ENCODE measurements at places on chromosomes 2 and 18.

- peaks cover 2% of the 10 kb centered on the region for H3K27me3 ChIP-seq
- no peak for DNase-seq
- no peak overlapping the region for H3K27ac ChIP-seq
- H3K4me3 ChIP-seq, result no peak overlapping the region
- no peaks in the 10 kb centered on the region for H3K36me3 ChIP-seq
These were observed 672.7 kb downstream of the ZEB2 start for GRCh38 chr2:143847257-143847656.

DNA sequence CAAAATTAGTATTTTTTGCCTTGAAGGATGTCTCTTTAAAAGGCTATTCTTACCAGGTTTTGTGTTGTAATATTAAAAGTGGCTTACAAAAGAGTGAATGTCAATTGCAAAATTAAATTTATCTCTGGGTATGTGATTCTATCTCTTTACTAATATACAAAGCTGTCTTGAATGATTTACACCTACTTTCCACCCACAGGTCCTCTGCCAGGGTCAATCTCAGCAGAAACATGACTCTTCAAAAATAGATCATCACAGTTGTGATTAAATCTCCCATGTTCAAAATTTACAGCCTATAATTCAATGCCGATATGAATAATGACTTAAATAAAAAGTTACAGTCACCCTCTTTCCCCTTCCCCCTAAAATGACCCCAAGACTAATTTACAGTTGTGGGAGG, 78.8 kb downstream of the SLC8A1 start:
- no peaks in the 10 kb centered on the region for H3K27me3 ChIP-seq
- H3K4me1 ChIP-seq, result no peaks in the 10 kb centered on the region
- DNase-seq, result no peak
- H3K27ac ChIP-seq, result no peak overlapping the region
- H3K36me3 ChIP-seq, result no peaks in the 10 kb centered on the region
- no peak overlapping the region for H3K4me3 ChIP-seq

DNA sequence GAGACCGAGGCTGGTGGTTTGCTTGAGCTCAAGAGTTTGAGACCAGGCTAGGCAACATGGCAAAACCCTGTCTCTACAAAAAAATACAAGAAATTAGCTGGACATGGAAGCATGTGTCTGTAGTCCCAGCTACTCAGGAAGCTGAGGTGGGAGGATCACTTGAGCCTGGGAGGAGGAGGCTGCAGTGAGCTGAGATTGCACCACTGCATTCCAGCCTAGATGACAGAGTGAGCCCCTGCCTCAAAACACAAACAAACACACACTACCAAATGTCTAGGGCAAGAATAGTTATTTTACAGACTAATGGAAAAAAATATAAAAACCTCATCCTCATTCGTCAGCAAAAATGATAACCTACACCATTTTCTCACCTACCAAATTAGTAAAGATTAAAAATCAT, 15.3 kb downstream of the BUB1 start:
- no peaks in the 10 kb centered on the region for H3K27me3 ChIP-seq
- H3K36me3 ChIP-seq, result peaks cover 4% of the 10 kb centered on the region
- H3K27ac ChIP-seq, result no peak overlapping the region
- DNase-seq, result no peak
- no peaks in the 10 kb centered on the region for H3K4me1 ChIP-seq

DNA sequence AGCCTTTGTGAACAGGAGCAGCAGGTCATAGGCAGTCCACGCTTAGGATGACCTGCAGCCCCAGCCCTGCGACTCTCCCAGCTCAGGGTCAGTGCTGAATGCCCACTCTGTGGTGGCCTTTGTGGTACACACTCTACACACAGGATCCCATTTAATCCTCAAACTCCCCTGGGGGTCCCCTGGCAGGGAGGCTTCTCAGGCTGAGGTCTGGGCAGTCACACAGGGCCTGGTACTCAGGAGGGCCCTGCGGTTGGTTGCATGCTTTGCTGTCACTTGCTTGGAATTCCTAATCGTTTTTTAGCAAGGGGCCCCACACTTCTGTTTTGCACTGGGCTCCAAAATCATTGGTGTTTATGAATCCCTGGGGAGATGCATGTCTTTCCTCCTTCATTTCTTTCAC, 113.0 kb downstream of the EML6 start:
- H3K4me1 ChIP-seq, result peaks cover 4% of the 10 kb centered on the region
- no peak for DNase-seq
- no peak overlapping the region for H3K4me3 ChIP-seq
- no peaks in the 10 kb centered on the region for H3K27me3 ChIP-seq
- H3K27ac ChIP-seq, result no peak overlapping the region

- no peaks in the 10 kb centered on the region for H3K27me3 ChIP-seq
- no peak overlapping the region for H3K27ac ChIP-seq
- H3K4me1 ChIP-seq, result peaks cover 5% of the 10 kb centered on the region
- peaks cover 44% of the 10 kb centered on the region for H3K36me3 ChIP-seq
- no peak overlapping the region for H3K4me3 ChIP-seq
These were observed 45.9 kb upstream of the TXNDC2 start for GRCh38 chr18:9839853-9840252.

DNA sequence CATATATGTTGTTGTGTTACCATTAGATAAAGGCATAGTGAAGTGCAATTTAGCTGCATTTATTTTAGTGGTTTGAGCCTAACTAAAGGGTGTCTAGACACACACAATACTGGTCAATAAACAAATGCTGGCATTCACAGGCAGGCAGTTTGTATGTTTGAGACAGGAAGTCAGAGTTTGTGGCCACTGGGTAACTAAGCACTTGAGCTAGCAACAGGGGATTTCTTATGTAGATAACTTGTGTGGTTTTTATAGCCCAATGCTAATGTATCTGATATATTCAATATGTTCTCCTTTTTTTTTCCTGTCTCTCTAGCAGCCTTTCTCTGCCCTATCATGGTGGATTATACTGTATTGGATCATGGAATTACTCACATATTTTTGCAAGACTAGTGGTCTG, 38.1 kb downstream of the LRRTM4 start:
- no peaks in the 10 kb centered on the region for H3K4me1 ChIP-seq
- H3K27me3 ChIP-seq, result no peaks in the 10 kb centered on the region
- no peak overlapping the region for H3K27ac ChIP-seq
- DNase-seq, result no peak

DNA sequence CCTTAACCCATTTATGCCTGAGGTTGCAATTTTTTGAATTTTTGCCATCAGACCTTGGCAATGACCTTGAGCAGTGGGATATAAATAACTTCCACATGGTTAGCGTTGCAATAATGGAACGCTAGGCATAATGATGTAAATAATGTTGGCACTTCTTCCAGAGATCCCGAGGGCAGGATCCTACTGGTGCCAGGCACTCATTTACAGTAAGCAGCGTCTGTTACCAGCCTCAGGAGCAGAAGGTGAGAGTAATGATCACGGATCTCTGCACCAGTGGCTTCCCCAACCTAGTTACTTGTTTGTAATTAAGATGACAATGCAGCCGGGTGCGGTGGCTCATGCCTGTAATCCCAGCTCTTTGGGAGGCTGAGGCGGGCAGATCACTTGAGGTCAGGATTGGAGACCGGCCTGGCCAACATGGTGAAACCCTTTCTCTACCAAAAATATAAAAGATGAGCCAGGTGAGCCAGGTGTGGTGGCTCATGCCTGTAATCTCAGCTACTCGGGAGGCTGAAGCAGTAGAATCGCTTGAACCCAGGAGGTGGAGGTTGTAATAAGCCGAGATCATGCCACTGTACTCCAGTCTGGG, 41.9 kb downstream of the CPO start:
- H3K36me3 ChIP-seq, result no peaks in the 10 kb centered on the region
- H3K27me3 ChIP-seq, result peaks cover 3% of the 10 kb centered on the region
- H3K4me1 ChIP-seq, result no peaks in the 10 kb centered on the region
- H3K27ac ChIP-seq, result no peak overlapping the region

- H3K27me3 ChIP-seq, result no peaks in the 10 kb centered on the region
- no peak overlapping the region for H3K27ac ChIP-seq
- H3K4me3 ChIP-seq, result no peak overlapping the region
- peaks cover 66% of the 10 kb centered on the region for H3K36me3 ChIP-seq
- H3K4me1 ChIP-seq, result peaks cover 15% of the 10 kb centered on the region
These were observed 10.3 kb downstream of the POLI start for GRCh38 chr18:54279477-54280219.

DNA sequence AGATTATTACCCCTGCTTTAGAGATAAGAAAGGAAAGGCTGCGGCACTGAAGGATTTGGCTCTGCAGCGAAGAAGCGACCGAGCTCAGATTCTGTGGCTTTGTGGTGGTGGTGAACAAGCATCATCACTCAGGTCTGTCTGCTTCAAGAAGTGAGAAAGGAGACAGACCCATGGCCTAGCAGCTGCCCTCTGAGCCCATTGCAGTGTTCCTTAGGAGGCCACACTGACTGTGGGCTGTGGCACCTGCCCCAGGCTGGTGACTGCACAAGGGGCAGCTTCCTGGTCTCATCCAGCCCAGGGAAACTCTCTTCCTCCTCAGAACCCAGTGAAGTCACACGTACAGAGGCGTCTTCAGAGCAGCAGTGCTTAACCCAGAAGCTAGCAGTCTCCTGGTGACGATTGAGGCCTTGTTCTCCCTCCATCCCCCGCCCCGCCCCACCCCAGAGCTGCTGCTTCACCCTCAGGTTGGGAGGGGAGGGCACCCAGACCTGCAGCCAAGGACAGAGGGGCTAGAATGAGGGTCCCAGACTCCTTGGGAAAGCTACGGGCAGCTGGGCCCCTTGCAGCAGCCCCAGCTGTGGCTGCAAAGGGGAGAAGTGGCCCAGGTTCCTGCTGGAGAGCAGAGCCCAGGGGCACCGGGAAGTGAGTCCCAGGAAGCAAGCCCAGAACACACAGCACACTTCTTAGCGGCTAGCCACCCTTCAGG, 22.2 kb downstream of the BIN1 start:
- H3K27me3 ChIP-seq, result no peaks in the 10 kb centered on the region
- DNase-seq, result no peak
- peaks cover 84% of the 10 kb centered on the region for H3K4me1 ChIP-seq

GRCh38 chr18:25648716-25649260, 296.8 kb upstream of the ZNF521 start:
- no peak overlapping the region for H3K4me3 ChIP-seq
- H3K27ac ChIP-seq, result no peak overlapping the region
- no peaks in the 10 kb centered on the region for H3K36me3 ChIP-seq
- no peaks in the 10 kb centered on the region for H3K27me3 ChIP-seq

GRCh38 chr2:21072477-21073242, 28.8 kb upstream of the APOB start:
- no peak for DNase-seq
- H3K27ac ChIP-seq, result no peak overlapping the region
- no peaks in the 10 kb centered on the region for H3K4me1 ChIP-seq
- no peak overlapping the region for H3K4me3 ChIP-seq
- no peaks in the 10 kb centered on the region for H3K36me3 ChIP-seq

DNA sequence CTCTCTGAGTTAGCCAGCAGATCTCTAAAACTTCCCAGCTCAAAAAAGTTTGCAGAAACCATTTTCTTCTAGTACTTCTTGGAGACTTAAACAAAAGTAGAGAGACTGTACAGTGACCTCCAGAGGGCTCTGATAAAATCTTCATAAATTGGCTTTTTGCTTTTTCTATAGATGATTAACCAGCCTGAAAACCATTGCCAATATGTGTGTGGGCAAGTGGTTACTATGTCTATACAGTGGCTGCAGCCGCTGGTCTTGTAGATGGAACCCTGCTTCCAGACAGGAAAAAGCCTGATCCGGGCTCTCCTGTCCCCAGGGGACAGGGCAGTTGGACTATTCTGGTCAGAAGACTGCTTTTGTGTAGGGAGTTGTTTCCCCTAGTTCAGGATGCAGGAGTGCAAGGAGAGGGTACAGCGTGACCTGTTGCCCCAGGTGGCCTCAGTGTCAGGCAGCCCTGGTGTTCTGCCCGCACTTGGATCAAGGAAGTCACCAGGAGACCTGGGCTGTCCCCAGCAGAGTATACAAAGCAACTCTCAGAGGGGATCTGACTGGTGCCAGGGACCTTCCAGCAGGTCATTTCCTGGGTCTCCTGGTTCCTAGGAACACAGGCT, 7.3 kb upstream of the PTPRM start:
- no peaks in the 10 kb centered on the region for H3K36me3 ChIP-seq
- no peak overlapping the region for H3K4me3 ChIP-seq
- no peak overlapping the region for H3K27ac ChIP-seq
- no peaks in the 10 kb centered on the region for H3K4me1 ChIP-seq
- DNase-seq, result no peak

DNA sequence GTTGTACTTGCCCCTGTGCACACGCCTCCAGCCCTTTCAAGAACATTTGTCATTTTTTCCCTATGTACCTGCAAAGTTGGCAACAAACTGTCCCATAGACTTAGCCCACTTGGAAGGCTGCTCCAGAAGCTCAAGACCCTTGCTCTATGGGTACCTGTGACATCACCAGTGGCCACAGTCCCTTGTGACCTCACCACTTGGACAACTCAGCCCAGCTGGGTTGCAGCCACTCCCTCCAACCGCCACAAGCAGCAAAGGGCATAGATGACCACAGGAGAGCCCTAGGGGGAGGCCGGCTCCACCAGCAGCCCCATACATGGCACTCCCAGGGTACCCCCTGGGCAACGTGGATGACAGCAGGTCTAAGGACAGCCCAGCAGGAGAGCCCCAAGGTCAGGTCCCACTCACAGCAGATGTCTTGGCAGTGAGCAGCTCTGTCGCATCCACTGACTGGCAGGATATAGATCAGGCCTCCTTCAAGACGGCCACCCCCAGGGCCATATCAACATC, at the start of gene TEX44:
Gene TEX44, plus strand, starts transcription at position 229 of the 510 bp plus-strand sequence. Its CDS starts 88 bp downstream, at position 317.
- H3K4me1 ChIP-seq, result peaks cover 3% of the 10 kb centered on the region
- no peaks in the 10 kb centered on the region for H3K36me3 ChIP-seq
- H3K27me3 ChIP-seq, result no peaks in the 10 kb centered on the region

DNA sequence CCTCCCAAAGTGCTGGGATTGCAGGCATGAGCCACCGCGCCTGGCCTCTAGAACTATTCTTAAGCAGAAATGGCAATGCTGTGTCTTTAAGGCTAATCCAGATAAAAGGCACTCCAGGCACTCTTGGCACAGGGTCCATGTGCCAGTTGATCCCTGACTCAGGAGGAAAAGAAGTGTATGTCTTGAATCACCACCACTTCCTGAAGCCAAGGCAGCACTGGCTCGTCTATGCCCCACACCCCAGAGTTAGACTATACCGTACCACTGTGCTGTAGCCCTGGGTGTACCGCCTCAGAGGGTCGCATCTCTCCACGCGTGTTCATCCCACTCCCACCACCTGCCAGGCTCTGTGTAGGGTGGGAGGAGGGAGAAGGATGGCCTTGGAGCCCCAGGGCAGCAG, 9.0 kb downstream of the TNFRSF11A start:
- no peaks in the 10 kb centered on the region for H3K4me1 ChIP-seq
- DNase-seq, result no peak
- H3K27me3 ChIP-seq, result peaks cover 51% of the 10 kb centered on the region
- H3K36me3 ChIP-seq, result no peaks in the 10 kb centered on the region
- H3K4me3 ChIP-seq, result no peak overlapping the region

GRCh38 chr2:161238560-161239325, 69.5 kb upstream of the PSMD14 start:
- peaks cover 26% of the 10 kb centered on the region for H3K36me3 ChIP-seq
- peaks cover 2% of the 10 kb centered on the region for H3K27me3 ChIP-seq
- H3K4me3 ChIP-seq, result peak overlapping the region; percentile 86
- peak overlapping the region; percentile 54 for H3K27ac ChIP-seq
- H3K4me1 ChIP-seq, result peaks cover 55% of the 10 kb centered on the region

- no peaks in the 10 kb centered on the region for H3K36me3 ChIP-seq
- no peak overlapping the region for H3K4me3 ChIP-seq
- no peak for DNase-seq
- no peaks in the 10 kb centered on the region for H3K4me1 ChIP-seq
- no peak overlapping the region for H3K27ac ChIP-seq
These were observed 639.8 kb downstream of the TMEM182 start for GRCh38 chr2:103401621-103402020.
